Vagina (tissue), 2 donors: ENCODE measurements at places on chromosomes 2 and 18. TPM values are rescaled to one million over a fixed set of nuclear protein-coding genes. Genes with fewer than 3 reads are reported as not detected.
A peak's percentile ranks its signal among the peaks of the same experiment; 100 is the strongest.

DNA sequence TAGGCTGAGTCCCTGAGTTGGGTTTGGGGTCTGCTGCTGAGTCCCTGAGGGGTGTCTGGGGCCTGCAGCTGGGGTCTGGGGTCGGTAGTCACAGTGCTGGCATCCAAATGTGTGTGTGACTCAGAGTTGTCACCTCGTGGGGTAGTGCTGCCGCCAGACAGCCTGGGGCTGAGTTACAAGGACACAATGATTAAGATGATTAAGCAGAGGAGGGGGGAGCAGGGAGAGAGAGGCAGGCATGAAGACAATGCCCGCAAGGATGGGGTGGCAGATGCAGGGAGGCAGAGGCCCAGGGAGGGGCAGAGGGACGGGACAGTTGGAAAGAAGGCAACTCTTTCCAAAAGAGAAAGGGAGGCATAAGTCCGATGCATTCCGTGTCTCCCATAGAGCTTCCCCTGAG, 120.2 kb downstream of the CELF4 start:
- no peak for DNase-seq

The THUMPD2 gene
- 10.3 TPM for total RNA-seq

GRCh38 chr2:85547089-85547858, 8.3 kb downstream of the MAT2A start:
- DNase-seq, result no peak

DNA sequence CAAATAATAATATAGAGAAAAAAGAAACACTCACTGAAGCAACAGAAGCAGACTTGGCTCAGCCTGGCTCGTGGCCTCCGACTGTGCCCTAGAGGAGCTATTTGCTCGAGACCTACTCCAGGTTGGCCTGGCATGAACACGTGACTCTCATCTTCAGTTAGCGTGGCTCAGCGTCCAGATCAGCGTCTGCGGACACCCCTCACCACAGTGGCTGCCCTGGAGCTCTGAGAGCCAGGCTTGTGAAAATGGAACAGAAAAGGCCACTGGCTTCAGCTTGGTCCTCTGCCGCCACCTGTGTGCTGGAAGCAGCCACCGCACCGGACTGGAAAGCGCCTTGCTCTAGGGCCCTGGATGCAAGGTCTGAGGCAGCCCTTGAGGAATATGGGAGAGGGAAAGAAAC, 1184.0 kb upstream of the GYPC start:
- DNase-seq, result no peak

- DNase-seq, result no peak
Measured at GRCh38 chr2:224155896-224156295, 116.8 kb upstream of the SERPINE2 start.

The TWIST2 gene
- total RNA-seq, result 214 TPM

DNA sequence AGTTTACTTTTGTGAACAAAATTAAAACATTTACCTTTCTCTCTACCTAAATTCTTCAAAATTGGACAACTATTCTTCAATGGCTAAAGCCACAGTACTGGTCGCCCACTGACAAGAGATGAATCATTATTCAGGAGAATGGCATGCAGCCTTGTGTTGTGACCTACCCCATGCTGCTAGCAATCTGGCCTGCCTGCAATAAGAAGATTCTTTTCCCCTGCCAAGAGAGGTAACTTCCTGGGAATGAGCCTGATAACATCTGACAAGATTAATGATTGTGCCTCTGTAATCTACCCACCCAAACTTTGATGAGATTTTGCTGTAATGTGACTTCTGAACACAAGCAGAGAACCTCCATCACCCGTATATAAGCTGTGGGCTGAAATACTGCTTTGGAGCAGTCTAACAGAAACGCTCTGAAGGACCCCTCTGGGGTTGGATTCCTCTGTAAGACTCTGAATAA, 47.0 kb upstream of the ST3GAL5 start:
- no peak for DNase-seq

DNA sequence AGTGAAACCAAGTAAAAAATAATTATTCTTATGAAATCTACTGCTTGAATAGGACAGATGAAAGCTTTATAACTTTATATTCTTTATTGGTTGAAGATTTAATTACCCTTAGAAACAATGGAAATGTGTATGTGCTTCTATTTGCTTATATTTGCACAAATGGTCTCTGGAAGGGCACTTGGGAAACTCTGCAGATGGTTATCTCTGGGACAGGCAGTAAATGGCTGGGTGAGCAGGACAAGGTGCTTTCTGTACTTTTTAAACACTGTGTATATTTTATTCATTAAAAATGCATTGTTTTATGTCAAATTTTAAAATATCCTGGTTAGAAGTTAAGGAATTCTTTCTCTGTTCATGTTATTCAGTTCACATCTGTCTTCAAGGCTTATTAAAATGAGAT, 131.1 kb downstream of the LRRTM4 start:
- DNase-seq, result no peak

DNA sequence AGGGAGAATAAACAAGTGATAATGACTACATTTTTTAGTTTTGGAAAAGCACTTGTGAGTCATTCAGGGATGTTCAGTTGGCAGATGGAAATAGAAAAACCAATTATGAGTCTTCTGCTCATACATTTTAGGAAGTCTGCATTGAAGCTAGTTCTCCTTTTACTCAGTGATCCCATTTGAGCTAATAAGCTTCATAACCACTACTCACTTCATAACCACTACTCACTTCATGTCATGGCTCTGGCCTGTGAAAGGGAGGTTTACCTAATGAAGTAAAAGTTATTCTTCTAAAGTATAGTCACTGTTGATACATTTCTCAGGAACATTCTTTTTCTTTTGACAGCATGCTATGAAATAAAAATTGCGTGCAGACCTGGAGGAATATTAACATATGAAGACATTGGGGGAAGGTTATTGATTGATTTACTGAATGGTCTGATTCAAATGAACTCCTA, 948.7 kb downstream of the TSN start:
- DNase-seq, result no peak

- DNase-seq, result no peak
Measured at GRCh38 chr2:152499896-152500735, 165.1 kb downstream of the FMNL2 start.

The PMAIP1 gene
- 7.4 TPM for total RNA-seq

The CD8B2 gene
- 0.74 TPM for total RNA-seq

The FAM228A gene
- total RNA-seq, result 0.98 TPM

GRCh38 chr2:7289697-7290096, 372.5 kb downstream of the RNF144A start:
- DNase-seq, result no peak

- DNase-seq, result no peak
Measured at GRCh38 chr2:196915507-196916189, 10.9 kb downstream of the PGAP1 start.

- no peak for DNase-seq
Measured at GRCh38 chr2:16725549-16725948, 59.9 kb upstream of the CYRIA start.

GRCh38 chr2:233445152-233445830, 91.0 kb downstream of the DGKD start:
- DNase-seq, result no peak

The EPB41L3 gene
- 53.0 TPM for total RNA-seq

DNA sequence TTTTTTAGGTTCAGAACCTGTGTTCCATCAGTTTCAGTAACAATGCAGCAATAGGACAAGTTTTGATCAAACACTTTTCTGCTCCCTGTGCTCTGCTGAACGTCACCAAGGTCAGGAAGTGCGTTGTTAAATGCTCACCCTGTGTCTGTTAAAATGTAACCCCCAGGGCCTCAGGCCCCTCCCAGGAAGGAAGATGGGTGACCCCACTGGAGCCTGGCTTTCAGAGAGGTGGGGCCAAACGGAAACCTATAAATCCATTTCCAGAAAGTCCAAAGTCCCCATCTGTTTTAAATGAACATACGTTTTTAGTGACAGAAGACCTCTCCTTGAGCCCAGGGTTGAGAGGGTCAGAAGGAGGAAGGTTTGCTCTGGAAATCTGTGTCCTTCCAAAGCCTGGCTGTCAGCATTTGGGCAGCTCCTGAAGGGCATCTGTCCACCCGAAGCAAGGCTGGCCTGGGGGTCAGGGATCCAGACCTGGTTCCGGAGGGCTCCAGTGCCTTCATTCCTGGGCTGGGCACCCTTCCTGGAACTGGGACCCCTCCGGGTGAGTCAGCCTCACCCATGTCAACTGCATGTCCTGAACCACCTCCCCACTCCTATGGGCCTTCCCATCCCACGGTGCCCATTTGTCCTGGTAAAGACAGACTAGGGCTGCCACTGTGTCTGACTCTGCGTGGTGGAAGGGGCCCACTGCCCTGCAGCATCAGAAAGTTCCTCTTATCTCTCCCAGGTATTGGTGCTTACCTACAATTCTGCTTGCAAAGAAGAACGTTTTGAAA, 117.4 kb upstream of the COPS8 start:
- no peak for DNase-seq

GRCh38 chr2:235706506-235706905, 212.7 kb downstream of the AGAP1 start:
- no peak for DNase-seq

- DNase-seq, result no peak
Measured at GRCh38 chr2:206452750-206453149, 9.4 kb downstream of the ADAM23 start.

The STPG4 gene
- total RNA-seq, result 2.9 TPM

GRCh38 chr2:84494070-84494469, 22.2 kb upstream of the DNAH6 start:
- DNase-seq, result no peak

DNA sequence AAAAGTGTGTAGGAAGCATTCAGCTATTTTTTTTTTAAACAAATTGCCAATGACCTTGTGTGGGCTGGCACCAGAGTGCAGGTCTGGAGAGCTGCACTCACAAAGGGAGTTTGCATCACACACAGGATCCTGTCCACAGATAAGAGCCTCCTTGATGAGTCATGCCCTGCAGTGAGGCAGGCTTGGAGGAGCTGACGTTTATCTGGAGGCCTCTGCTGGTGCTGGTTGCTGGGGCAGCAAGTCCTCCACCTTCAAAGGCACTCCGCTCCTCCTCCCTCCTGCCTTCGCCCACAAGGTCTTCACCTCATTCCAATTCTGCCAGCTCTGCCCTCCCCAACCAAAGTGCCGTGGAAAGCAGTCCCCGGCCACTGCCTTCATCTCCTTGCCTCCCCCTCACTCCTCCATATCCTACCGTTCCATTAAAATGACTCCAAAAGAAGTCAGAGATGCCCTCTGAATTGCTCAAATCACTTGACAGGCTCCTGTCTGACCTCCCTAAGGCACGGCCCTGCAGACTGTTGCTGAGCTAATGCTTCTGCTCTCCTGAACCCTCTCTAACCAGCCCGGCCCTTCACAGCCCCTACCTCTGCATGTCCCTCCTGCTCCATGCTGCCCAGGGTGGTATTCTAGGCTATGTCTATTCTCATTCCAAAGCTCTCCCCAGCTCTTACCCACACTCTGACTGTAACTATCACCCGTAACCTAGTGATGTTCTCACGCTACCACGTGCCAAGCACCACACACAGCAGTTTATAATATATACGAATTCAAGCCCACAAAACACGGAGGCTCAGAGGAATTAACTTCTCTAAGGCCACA, 30.9 kb downstream of the LONRF2 start:
- DNase-seq, result no peak

DNA sequence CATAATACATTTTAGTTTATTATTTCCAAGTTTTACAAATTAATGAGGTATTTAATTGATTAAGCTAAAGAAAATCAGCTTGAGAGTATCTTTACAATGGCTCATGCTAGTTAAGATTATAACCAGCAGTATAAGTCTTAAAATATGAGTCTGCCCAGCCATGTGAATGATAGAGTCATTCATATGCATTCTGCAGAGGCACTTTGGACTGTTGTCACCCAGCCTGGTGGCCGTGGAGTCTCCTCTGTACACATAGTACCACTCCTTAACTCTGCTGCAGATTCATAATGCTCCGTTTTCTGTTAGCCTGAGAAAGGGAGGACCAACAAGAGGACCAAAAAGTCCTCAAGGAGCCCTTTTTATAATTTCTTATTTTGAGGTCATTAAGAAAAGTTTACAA, 148.8 kb downstream of the MYO1B start:
- DNase-seq, result no peak

The TMEM198 gene
- total RNA-seq, result 1.5 TPM

GRCh38 chr18:38313831-38314230, 748.2 kb upstream of the CELF4 start:
- no peak for DNase-seq

The CCBE1 gene
- total RNA-seq, result 2.9 TPM

The TTN gene
- 2.0 TPM for total RNA-seq

- DNase-seq, result no peak
Measured at GRCh38 chr2:197363998-197364397, 53.4 kb upstream of the ANKRD44 start.

The NYAP2 gene
- total RNA-seq, result 0.25 TPM

DNA sequence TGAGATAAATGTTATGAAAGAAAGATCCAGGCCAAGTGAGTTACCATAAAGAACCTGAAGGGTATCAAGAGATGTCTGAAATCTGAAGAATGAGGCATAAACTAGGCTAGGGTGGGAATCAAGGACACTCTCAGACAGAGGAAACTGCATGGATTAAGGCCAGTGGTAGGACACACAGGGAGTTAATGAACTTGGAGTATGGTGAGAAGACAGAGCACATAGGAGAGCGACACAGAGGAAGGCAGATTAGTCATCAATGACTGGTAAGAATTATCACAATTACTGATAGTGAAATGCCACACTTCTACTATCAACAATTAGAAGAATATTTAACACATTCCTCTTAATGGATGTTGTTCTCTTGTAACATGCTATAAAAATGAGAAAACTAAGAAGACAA, 76.9 kb downstream of the TTC21B start:
- no peak for DNase-seq

GRCh38 chr18:34929336-34929780, 111.9 kb upstream of the MAPRE2 start:
- DNase-seq, result no peak

DNA sequence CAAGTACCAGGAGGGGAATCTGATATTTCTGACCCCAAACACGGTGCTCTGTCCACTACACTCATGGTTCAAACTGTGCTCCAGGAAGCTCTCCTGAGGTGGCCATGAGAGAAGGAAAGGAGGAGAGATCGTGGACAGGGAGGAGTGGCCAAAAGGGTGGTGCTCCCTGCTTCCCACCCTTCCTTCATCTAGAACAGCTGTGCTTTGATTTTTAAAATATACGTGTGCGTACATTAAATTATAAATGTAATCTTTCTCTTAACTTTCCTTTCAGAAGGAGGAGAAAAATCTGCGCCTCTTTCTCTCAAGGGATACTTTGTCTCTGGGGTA, 8.2 kb upstream of the CHRNA1 start:
- no peak for DNase-seq

GRCh38 chr2:172080641-172081220, 4.6 kb upstream of the DLX1 start:
- no peak for DNase-seq

- no peak for DNase-seq
Measured at GRCh38 chr2:100560216-100560830, 2.5 kb upstream of the PDCL3 start.

GRCh38 chr2:231928901-231929725, 2.9 kb upstream of the NPPC start:
- peak; percentile 85 for DNase-seq

DNA sequence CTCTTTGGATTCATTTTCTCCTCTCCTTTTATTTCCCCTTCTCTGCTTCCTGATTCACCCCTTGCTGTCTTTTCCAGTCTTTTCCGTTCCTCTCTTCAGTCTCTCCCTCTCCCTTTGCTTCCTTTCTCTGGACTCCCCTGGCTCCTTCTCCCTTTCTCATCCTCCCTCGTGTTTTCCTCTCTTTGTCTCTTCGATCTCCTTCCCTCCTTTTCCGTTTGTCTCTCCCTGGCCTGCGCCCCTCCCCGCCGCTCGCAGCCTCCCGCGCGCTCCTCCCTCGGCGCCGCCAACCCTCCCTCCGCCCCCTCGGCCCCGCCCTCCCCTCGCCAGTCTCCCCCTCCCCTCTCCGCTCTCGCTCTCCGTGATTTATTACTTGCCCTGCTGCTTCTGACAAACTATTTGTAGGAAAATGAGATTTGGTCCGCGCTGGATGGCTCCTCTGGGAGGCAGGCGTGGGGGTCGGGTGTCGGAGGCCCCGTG, 46.0 kb upstream of the PAX8 start:
- no peak for DNase-seq

The THSD7B gene
- total RNA-seq, result 0.49 TPM
